A549 treated with ZK216348 at 1 μM for 4 hours (cell line): ENCODE measurements at places on chromosomes 16 and 17. TPM values are rescaled to one million over a fixed set of nuclear protein-coding genes. Genes with fewer than 3 reads are reported as not detected.

The GRB7 gene
- 3.9 to 7.4 TPM (median 5.1 TPM) in 5 replicates for total RNA-seq

The KCNAB3 gene
- 1.8 to 4.1 TPM (median 2.5 TPM) in 5 replicates for total RNA-seq

The OTOA gene
- total RNA-seq: 0.08 TPM in 2 of 5 replicates, not detected in the others

The NPIPB9 gene
- total RNA-seq: 1.4 to 2.2 TPM (median 1.8 TPM) in 5 replicates

The KRTAP4-8 gene
- not detected in 5 replicates for total RNA-seq

The CCDC78 gene
- total RNA-seq: 4.1 to 7.1 TPM (median 6.2 TPM) in 5 replicates

The WSCD1 gene
- total RNA-seq: 1.9 to 3.9 TPM (median 3.3 TPM) in 5 replicates

The GRAPL gene
- total RNA-seq: not detected in 5 replicates

The PRSS36 gene
- 0.83 to 2.0 TPM (median 0.93 TPM) in 5 replicates for total RNA-seq

The DNAJC7 gene
- total RNA-seq: 116 to 138 TPM (median 126 TPM) in 5 replicates
